ENCODE measurements at places on chromosomes 3 and 15.

DNA sequence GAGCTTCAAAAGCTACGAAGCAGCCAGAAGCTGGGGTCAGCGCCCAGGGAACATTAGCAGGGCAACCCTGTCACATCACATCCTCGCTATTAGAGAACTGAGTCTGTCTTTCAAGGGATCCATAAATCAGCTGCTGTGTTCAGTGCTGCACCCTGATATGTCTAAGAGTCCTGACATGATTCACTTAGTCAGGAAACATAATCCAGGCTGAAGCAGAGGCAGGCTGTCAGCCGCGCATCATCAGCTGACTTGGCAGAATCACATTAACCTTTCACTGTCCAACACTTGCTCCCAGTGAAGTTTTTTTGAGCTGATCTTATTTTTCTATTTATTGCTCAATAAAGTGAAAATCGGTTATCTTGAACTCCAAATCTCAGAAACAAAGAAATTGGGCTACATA lies 23.5 kb downstream of the MYH15 start:
- no peak for DNase-seq

GRCh38 chr15:77573802-77574201 lies 58.9 kb downstream of the LINGO1 start:
- no peak for DNase-seq

DNA sequence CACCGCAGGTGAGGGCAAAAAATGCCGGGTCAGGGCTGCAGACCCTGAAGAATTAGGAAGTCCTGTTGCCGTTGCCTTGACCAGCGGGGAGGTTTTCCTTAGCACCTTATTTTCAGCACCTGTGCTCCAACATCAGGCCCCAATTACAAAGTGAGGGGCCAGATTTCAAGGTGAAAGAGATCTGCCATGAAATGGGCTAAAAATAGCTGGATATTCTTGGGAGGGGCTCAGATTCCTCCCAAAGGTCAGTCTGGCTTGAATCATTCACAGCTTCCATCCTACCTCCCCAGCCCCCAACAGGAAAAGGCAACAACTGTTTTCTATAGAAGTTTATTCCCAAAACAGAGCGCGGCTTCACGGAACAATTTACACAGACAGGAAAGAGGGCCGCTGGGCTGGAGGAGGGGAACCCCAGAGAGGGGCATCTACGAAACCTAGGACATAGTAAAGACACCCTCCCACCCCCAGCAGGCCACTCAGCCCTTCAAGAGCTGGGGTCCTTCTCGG lies 941 bp upstream of the SLC26A6 start:
- no peak for DNase-seq

DNA sequence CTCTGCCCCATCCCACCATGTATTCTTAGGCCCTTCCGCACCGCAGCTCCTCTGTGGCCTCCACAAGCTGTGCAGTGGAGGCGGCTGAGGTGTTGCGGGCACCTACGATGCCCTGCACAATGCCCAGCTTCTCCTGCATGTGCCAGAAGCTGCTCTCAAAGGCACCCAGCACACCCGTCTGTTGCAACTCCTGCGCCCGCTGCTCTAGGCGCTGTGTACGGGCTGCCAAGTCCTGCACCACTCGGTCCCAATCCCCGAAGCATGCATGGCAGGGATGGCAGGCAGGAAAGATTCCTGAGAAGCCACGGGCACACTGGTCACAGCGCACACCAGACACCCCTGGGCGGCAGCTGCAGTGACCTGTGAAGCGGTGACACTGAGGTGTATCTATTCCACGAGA lies 3.1 kb upstream of the USP19 start:
- no peak for DNase-seq

DNA sequence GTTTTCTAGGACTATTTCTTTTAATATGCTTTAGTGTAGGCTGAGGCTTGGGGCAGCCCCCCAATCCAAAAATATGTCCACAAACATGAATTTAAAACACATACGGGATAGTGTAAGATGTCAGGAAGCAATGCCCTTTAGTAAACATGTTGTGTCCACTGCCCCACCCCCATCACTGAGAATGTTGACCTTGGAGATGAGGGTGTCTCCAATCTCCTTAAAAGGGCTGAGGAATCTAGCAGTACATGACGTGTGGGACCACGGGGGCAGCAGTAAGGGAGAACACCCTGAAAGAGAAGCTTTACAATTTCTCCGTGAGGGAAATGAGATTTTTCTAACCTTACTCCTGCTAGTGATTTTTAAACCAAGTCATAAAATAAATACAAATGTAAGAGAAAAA lies 84.7 kb downstream of the SQOR start:
- DNase-seq = no peak

GRCh38 chr3:157201648-157202278 lies 41.8 kb upstream of the CCNL1 start:
- no peak for DNase-seq

- no peak for DNase-seq
Measured at GRCh38 chr3:122623031-122623829, 45.8 kb downstream of the PARP15 start.

- DNase-seq = no peak
Measured at GRCh38 chr3:24255414-24255813, 239.2 kb downstream of the THRB start.

DNA sequence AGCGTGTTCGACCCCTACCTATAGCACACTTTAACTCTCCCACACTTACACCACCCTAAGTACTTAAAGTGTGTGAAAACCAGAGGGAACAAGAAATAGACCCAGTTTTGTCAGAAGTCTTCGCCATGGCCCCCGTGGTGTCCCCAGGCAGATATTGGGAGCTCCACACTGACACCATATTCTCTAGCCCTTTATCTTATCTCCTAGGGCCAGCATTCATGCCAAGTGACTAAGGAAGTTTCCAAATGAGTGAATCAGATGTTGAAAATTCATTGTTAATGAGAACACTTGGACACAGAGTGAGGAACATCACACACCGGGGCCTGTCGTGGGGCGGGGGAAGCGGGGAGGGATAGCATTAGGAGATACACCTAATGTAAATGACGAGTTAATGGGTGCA lies 31.8 kb downstream of the P3H2 start:
- no peak for DNase-seq

GRCh38 chr3:126784254-126784653 lies 80.2 kb downstream of the CHCHD6 start:
- DNase-seq = no peak

Data from stimulated activated CD8-positive, alpha-beta memory T cell treated with anti-CD3 and anti-CD28 coated beads, Interleukin-4, amount 100 ng/mL, for 1 hour (primary cell).